ENCODE measurements at places on chromosomes 7 and 10.
A peak's percentile ranks its signal among the peaks of the same experiment; 100 is the strongest.

- no peak for DNase-seq
Measured at GRCh38 chr7:116687801-116688201, 15.8 kb downstream of the MET start.

DNA sequence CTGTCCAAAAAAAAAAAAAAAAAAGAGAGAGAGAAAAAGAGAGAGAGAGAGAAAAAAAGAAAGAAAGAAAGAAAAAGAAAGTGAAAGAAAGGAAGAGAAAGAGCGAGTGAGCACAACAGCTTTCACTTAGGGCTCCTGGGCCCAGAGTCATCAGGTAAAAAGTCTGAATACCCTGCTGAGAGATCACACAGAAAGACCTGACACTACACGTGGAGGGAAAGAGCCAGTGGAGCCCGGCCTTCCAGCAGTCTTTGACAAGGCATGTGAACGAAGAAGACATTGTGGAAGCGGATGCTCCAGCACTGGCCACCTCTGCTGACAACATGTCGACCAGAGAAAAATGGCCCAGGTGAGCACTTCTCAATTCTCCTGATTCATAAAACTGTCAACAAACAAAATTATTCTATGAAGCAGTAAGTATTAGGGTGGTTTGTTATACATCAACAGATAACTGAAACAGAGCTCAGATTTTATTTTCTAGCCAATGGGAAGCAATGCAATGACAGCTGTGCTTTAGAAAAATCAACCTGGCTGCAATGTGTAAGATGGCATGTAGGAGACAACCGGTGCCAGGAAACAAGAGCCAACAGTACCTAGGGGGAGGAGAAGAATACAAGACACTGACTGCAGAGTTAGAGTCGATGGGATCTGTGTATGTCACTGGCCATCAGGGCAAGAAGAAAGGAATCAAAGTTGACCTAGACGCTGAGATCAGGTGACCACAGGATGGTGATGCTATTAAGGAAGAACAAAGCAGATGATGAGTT lies 4.4 kb downstream of the RNF216 start:
- no peak for DNase-seq

DNA sequence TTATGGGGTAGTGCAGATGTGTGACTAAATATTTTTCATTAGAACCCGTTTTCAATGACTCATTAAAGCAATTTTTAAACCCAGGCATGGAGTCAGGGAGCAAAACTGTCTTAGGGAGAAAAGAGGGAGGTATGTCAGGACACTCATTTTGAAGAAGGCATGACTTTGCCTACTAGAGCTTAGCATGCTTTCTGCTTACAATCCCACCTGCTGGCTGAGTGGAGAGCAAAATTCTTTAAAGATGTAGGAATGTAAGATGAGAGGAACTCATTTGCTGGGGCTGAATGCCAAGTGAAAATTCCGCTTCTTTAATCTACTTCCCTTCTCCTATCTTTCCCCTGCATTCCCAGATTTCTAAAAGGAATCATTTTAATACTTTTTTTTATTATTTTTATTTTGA lies 232.6 kb downstream of the GALNT17 start:
- DNase-seq = no peak

GRCh38 chr7:81624650-81625631 lies 144.9 kb downstream of the HGF start:
- DNase-seq = no peak

GRCh38 chr7:133676805-133677370 lies 424.0 kb downstream of the EXOC4 start:
- DNase-seq = no peak

GRCh38 chr7:157955348-157955999 lies 618.7 kb downstream of the DNAJB6 start:
- no peak for DNase-seq

DNA sequence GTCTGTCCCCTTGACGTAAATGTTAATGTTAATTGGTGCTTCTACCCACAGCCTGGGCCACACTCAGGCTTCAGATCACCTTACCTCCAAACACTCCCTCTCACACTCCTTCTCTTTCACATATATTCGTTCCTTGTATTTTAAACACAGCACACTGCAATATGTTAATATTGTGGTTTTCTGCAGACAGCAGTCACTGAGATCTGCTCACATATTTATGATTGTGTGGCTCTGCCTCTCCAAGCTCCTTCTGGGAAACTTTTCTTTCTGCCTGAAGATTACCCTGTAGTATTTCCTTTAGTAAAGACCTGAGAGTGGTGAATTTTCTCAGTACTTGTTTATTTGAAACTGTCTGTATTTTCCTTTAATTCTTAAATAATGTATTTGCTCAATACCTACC lies 104.7 kb downstream of the VWC2 start:
- no peak for DNase-seq

DNA sequence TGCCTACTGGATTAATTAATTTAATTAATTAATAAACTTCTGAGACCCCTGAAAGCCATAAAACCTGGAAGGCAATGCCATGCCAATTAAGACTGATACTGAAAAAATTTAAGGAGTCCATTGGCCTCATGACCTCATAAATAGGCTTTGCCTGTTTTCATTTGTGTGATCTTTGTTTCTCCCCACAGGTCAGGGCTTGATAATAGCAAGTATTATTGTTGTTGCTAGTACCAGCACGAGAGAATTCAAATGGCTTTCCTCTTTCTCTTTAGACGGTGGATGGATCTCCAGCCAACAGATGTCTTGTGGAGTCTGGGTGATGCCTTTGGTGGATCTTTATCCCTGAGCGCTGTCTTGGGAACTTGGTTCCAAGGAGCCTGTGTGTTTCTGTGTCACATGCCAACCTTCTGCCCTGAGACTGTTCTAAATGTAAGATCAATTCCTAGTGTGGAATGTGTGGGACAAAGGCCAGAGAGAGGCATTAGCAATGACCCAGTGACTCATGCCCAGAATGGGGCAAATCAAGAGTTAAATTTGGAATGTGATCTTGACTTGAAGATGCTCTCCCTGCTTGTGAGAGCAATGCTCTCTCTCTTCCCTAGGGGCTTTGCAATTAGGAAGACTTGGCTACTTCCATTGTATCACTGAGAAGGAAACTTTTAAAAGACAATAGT lies 17.7 kb downstream of the ACSM6 start:
- no peak for DNase-seq

GRCh38 chr10:22821501-22821900 lies 106.4 kb upstream of the ARMC3 start:
- DNase-seq = no peak

DNA sequence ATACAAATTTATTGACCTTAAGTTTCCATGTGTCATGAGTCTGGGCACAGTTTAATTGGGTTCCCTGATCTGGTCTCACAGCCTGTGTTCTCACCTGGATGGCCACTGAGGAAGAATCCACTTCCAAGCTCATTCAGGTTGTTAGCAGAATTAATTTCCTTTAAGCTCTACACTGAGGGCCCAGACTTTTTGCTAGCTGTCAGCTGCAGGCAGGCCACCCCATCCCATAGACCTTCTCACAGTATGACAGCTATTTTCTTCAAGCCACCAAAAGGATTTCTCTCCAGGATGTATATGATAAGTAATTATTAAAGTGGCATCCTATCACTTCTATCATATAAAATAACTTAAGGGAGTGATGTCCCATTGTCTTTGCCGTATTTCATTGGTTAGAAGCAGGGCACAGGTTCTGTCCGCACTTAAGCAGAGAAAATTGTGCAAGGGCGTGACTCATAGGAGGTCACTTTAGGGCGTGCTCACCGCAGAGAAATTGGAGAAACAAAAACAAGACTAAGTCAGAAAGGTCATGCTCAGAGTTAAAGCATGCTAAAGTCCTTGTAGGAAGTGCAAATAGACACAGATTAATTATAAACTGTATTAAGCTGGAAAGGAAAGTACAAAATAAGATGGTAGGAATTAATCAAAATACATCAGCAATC lies 109.9 kb downstream of the AHR start:
- DNase-seq = no peak

- DNase-seq = no peak
Measured at GRCh38 chr7:65397730-65398142, 24.1 kb downstream of the ZNF92 start.

GRCh38 chr7:117401293-117402002 lies 25.8 kb downstream of the ASZ1 start:
- DNase-seq = peak; percentile 18

- no peak for DNase-seq
Measured at GRCh38 chr7:50766106-50766848, 16.4 kb downstream of the GRB10 start.

DNA sequence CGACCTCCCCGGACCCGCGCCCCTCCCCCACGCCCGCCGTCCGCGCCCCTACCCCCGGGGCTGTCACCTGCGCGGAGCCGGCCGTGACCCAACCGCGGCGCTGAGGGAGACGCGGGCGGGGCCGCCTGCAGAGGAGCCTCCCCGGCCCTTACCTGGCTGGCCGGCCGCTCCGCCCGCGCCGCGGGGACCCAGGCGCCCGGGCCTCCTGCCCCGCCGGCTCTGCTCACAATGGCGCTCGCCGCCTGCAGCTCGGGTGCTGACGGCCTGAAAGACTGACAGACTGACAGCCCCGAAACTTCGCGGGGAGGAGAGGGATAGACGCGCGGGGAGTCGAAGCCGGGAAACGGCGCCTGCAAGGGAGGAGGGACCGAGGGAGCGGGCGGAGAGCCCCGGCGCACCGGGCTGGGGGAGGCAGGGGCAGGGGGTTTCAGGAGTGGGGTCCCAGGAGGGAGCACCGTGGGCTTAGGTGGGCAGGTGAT lies 393 bp downstream of the ZNF467 start:
- no peak for DNase-seq

GRCh38 chr10:72348282-72348681 lies 6.4 kb downstream of the DNAJB12 start:
- DNase-seq = no peak

Measured in HEK293T (cell line).